Glutamatergic neuron (in vitro differentiated cells): ENCODE measurements at places on chromosomes 6 and 20. TPM values are rescaled to one million over a fixed set of nuclear protein-coding genes. Genes with fewer than 3 reads are reported as not detected.

GRCh38 chr6:96276856-96277255, 244.8 kb upstream of the UFL1 start:
- peaks cover 3% of the 10 kb centered on the region for H3K27me3 ChIP-seq
- no peak overlapping the region for H3K27ac ChIP-seq
- H3K4me3 ChIP-seq: no peak overlapping the region
- H3K36me3 ChIP-seq: peaks cover 12% of the 10 kb centered on the region
- peaks cover 3% of the 10 kb centered on the region for H3K4me1 ChIP-seq

DNA sequence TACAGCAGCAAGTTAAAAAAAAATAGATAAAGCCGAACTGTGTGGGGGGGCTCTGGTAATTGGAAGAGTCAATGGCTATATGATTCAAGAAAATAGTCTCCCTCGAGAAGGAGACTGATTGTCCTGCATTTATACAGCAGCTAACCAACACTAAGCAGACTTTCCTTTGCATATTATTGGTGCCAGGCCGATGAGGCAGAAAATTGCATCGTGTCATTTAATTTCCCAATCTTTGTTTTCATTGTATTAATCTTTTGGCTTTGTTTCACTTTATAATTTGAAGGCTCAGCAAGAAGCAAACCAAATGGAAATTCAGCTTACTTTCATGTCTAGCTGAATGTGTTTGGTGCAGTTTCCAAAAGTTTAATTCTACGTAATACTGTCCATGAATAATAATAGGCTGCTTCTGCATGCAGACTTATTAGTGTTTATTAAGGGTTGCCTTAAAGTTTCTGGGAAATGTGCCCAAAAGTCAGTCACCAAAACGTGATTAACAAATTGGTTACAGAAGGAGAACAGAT, 258.5 kb downstream of the HACE1 start:
- H3K4me1 ChIP-seq: no peaks in the 10 kb centered on the region
- H3K27ac ChIP-seq: no peak overlapping the region
- no peaks in the 10 kb centered on the region for H3K36me3 ChIP-seq
- H3K27me3 ChIP-seq: peaks cover 3% of the 10 kb centered on the region
- H3K4me3 ChIP-seq: no peak overlapping the region

DNA sequence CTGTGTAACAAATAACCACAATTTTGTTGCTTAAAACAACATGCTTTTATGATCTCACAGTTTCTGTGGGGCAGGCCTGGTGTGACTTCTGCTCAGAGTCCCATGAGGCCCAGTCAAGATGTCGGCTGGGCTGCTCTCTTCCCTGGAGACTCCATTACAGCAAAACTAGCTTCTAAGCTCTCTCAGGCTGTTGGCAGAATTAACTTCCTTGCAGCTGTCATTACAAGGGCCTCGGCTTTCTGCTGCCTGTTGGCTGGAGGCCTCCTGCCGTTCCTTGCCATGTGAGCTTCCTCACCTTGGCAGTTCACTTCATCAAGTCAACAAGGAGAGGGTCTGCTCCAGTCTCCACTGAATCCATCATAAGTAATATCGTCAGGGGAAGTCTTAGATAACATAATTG, 659.2 kb downstream of the PRKN start:
- no peaks in the 10 kb centered on the region for H3K36me3 ChIP-seq
- peak overlapping the region; percentile 93 for H3K27ac ChIP-seq
- peaks cover 7% of the 10 kb centered on the region for H3K4me1 ChIP-seq
- peak; percentile 55 for DNase-seq
- peaks cover 3% of the 10 kb centered on the region for H3K27me3 ChIP-seq
- peak overlapping the region; percentile 9 for H3K4me3 ChIP-seq

DNA sequence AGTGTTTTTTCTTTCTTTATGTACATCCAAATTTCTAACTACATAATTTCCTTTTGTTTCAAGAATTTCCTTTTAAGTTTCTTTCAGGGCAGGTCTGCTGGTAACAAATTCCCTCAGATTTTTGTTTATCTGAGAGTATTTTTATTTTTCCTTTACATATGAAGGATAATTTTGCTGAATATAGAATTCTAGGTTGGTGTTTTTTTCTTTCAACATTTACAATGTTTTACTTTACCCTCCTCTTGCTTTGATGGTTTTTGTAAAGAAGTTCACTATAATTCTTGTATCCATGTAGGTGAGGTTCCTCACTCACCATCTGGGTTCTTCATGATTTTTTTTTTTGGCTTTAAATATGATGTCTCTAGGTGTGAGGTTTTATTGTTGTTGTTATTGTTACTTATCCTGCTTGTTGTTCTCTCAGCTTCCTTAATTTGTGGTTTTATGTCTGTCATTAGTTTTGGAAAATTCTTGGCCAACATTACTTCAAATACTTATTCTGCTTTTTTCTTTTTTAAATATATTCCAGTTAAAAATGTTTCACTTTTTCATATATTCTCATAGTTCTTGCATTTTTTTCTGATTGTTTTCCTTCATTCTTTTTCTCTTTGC, 580.1 kb upstream of the CITED2 start:
- no peaks in the 10 kb centered on the region for H3K36me3 ChIP-seq
- H3K27ac ChIP-seq: no peak overlapping the region
- DNase-seq: no peak
- no peaks in the 10 kb centered on the region for H3K27me3 ChIP-seq
- no peak overlapping the region for H3K4me3 ChIP-seq
- H3K4me1 ChIP-seq: no peaks in the 10 kb centered on the region

- no peak within 1 kb of the TSS for H3K4me3 ChIP-seq
- no peaks in the 10 kb centered on the region for H3K36me3 ChIP-seq
- no peaks in the 10 kb centered on the region for H3K4me1 ChIP-seq
- H3K27ac ChIP-seq: no peak within 1 kb of the TSS
- H3K27me3 ChIP-seq: no peaks in the 10 kb centered on the region
These were observed at the start of gene LGSN for GRCh38 chr6:63319939-63320338. TSS of gene LGSN (minus strand) at chr6:63319983. CDS start at chr6:63319943, 40 bp downstream.

KIF25 gene
- total RNA-seq: not detected

DZANK1 gene
- 6.4 TPM for total RNA-seq
